Glomerular endothelial cell (primary cell): ENCODE measurements at places on chromosomes 2 and 18. TPM values are rescaled to one million over a fixed set of nuclear protein-coding genes. Genes with fewer than 3 reads are reported as not detected.

DNA sequence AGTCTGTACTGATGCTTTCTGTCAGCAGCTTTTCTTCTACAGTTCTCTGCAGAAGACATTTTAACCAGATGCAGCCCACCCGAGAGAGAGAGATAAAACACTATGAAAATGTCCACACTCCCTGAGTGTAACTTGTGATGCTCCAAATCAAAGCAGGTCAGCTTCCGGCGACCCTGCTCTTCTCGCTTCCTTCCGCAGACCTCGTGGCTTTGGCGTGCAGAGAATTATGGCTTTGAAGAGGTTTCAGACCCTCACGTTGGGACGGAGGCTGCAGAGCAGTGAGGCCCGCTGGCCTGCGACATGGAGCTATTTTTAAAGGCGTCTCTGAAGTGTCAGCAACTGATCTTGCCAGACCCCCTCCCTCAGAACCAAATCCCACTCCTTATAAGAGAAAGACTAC, 41.8 kb downstream of the TMEM163 start:
- DNase-seq: no peak

DNA sequence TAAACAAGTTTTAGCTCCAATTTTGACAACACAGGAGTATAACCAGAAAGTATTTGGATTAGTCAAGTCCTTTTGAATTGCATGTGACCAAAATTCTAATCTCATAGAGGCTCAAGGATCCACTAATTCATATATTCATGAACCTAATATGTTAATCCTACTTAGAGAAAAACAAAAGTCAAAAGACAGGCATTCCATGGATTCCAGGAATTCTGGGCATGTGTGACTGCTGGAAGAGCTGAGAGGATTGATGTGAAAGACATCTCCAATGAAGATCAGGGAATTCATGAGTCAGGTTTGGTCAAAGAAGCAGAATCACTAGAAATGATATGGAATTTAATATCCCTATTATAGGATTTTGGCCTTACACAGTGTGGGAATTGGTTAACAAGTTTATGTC, 1494.6 kb upstream of the DDX18 start:
- DNase-seq: no peak

SLC19A3 gene
- total RNA-seq: not detected in 2 replicates

DNA sequence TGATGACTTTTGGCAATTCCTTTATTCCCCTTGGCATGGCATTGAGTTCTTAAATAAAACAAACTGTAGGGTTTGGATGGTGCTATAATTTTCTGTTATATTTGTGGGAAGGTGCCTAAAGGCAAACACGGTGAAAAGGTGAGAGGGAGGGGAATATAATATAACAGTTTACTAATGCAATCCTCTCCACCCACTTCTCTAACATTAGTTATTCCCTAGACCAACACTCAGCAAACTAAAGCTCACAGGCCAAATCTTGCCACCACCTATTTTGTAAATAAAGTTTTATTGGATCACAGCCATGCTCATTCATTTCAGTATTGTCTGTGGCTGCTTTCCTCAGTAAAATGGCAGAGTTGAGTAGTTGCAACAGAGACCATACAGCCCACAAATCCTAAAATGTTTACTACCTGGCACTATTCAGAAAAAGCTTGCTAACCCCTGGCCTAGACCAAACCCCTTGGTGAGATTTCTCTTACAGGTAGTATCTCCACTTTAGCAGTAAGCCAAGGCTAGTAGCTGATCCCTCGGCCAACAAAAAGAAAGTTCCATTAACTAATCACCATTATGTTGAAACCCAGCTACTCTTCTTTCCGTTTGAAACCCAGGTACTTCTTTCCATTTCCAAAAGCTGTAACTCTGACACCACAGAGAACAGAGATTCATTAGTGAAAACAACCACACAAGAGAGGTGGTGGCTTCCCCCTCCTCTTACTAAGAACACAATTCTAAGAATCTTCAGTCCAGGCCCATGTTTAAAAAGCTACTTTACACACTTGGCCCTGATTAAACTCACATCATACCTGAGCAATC, 136.1 kb upstream of the CHAC2 start:
- DNase-seq: no peak

DNA sequence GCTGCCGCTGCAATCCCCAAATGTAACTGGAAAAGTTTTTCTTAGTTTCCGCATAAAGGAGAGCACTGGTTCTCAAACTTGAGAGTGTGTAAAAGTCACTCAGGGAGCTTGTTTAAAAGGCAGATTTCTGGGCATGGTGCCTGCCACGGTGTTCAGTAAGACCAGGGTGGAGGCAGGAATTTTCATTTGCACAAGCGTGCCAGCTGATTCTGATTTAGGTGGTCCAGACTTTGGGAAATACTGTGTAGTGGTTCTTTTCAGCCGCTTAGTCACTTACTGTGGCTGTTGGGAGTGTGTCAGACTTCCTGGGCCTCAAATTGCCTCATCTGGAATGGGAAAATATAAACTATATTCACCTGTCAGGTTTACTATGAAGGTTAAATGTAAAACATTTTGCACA, 788 bp downstream of the ARMC9 start:
- DNase-seq: no peak

- no peak for DNase-seq
These were observed 1509.0 kb downstream of the LRP1B start for GRCh38 chr2:140621583-140622362.

TMEM182 gene
- 0.10 and 2.2 TPM in 2 replicates for total RNA-seq

DNA sequence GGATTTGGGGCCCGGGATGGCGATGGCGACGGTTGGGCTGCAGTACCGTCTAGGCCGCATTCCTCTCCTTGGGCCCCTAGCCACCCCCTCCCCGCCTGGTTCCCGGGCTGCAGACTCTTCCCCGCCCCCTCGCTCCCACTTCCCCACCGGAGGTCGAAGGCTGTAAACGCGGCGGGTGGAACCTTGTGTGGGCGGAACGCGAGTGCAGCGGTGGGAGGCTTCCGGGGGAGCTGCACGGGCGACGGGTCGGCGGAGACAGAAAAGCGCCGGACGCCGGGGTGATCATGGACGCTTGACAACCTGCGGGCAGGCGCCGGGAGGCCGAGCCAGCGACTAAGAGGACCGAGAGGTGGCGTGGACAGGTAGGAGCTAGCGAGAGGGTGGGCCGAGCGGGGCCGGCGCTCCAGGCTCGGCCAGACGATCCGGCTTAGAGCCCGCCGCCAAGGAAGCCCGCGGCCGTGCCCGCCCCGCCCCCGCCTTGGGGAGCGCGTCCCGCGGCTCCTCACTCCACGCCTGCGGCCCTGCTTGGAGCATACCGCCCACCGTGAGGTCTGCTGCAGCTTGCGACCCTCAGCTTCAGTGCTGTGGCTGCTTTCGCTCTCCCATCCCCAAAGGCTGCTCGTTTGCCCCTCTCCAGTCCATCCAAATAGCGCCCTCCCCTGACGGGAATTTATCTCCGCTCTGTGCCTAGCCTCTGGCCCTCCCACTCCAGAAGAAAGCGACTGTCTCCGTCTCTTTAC, at the start of gene COPS7B:
Gene COPS7B (plus strand): TSS at position 269 of the 740 bp plus-strand sequence. CDS start 2,126 bp downstream, outside the sequence.
- no peak for DNase-seq

DNA sequence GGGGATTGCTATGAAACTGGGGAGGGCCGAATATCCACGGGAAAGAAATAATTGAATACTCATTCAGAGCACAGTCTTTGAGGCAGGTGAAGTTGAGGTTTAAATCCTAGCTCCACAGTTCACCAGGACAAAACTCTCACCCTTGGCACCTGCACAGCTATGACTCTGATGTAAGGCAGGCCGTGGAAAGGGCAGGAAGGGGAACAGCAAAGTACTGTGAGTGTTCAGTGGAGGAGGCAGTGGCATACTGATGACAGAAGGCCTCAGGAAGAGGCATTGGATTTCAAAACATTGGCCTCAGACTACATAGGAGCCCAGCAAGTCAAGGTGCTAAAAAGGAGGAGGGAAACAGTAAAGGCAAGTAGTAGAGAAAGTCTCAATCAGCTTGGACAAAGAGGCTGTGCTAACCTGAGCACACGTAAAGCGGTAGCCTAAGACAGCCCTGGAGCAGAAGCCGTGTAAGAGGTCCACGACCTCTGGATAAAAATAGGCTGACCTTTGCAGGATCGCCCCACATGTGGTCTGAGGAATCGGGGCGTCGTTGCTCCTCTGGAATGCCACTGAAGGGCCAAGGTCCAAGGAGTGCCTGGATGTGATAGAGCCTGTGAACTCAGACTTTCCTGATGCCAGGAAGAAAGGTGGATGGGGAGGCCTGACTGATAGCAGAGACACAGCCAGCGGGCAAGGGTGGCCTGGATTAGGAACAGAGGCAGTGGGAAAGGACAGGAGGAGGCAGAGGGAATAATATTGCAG, 243.6 kb downstream of the PID1 start:
- DNase-seq: no peak

DNA sequence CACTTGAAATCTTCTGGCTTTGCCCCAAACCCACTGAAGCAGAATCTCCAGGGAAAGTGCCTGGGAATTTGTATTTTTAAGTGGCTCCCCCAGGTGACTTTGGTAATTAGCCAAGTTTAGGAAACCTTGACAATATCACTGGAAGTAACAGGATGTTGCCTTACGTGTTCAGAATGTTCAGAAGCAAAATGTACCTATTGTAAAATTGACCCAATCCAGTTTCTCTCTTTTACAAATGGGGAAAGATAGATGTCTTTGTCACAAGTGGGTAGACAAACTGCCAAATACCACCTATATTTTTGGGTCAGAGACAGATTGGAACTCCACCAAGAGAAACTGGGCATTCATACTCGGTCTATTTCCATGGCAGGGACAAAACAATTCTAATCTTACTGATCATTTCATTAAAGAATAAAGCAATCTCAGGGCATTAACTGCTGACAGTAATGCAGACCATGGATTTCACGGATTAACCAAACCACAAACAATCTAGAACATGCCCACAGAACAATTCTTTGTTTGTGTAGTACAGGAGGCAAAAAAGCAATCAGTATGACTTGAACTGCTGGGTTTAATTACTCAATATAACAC, 255.8 kb downstream of the ERBB4 start:
- DNase-seq: no peak

ABCB11 gene
- 0.18 TPM in 1 of 2 replicates, not detected in the other for total RNA-seq

GRCh38 chr2:61328707-61329251, 142.1 kb downstream of the USP34 start:
- no peak for DNase-seq

- no peak for DNase-seq
These were observed 16.4 kb downstream of the MTCL1 start for GRCh38 chr18:8721716-8722115.

TNFAIP6 gene
- total RNA-seq: 0.82 TPM in 1 of 2 replicates, not detected in the other

DNA sequence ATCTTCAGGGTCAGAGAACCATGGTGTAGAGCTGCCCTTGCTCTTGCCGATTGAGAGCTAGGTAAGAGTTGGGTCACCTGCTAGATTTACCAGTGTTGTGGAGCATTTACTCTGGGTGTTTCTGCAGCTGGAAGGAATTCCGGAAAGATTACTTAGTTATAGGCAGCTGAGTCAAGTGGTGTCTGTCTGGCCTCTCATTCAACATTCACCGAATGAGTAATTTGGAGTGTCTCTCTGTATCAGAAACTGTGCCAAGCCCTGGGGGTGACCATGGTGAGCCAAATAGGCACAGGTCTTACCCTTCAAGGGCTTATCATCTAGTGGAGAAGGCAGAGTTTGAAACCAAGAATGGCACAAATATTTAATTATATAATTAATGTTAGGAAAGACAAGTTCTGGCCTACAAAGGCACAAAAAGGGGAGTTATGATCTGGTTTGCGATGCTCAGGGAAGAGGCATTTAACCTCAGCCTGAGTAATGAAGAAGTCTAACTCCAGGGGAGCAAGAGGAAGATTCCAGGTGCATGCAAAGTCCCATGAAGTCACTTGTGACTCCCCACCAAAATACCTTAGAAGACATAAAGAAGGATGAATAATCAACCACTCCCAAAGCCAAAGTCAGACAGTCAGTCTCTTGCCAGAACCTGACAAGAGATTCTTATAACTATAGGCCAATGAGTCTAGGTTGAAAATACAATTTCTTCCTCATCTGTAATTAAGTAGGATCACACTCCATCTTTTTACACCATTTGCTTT, 12.5 kb downstream of the SETBP1 start:
- no peak for DNase-seq

GRCh38 chr2:95122197-95122551, 566 bp upstream of the MRPS5 start:
- no peak for DNase-seq

IL1RL2 gene
- 0.47 TPM in 1 of 2 replicates, not detected in the other for total RNA-seq

DNA sequence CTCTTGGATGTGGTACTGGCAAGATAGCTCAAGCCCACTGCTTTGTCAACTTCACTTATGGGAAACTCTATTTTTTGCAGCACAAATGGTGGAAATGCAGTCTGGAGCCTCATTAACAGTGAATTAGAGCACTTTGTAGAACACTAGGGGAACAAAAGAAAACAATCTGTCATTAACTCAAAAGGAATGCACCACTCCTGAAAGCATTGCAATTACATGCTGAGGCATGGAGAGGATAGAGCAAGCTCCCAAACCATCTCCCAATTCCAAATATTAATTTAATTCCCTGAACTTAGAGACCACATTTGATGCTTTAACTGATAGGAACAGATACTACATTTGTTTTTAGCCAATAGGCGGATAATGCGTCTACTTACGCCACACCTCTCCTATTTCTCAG, 32.8 kb upstream of the TANC1 start:
- DNase-seq: no peak

DNA sequence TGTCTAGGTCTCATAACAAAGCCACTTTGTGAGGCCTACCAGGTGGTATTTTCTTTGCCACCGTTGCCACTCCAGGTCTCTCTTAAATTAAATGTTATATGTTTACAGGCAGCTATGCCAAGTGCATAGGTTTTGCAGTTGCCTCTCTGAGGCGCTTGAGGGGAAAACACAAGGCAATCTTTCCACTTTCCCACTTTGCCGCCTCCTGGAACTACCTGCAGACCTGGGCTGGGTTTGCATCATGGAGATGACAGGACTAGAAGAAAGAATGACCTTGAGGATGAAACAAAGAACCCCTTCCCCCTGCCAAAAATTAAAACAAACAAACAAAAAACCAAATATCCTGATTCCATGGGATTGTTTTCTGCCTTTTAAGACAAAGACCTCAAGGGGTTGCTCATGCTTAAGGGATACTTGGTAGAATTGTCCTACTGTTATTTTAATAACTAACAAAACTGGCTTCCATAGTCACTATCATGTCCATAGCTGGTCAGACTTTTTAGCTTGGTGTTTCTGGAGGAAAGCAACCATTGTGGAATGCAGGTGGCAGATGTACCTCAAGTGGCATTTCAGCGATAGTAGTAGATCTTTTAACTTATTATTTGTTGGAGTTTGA, 159.9 kb downstream of the PRPF40A start:
- no peak for DNase-seq

DNA sequence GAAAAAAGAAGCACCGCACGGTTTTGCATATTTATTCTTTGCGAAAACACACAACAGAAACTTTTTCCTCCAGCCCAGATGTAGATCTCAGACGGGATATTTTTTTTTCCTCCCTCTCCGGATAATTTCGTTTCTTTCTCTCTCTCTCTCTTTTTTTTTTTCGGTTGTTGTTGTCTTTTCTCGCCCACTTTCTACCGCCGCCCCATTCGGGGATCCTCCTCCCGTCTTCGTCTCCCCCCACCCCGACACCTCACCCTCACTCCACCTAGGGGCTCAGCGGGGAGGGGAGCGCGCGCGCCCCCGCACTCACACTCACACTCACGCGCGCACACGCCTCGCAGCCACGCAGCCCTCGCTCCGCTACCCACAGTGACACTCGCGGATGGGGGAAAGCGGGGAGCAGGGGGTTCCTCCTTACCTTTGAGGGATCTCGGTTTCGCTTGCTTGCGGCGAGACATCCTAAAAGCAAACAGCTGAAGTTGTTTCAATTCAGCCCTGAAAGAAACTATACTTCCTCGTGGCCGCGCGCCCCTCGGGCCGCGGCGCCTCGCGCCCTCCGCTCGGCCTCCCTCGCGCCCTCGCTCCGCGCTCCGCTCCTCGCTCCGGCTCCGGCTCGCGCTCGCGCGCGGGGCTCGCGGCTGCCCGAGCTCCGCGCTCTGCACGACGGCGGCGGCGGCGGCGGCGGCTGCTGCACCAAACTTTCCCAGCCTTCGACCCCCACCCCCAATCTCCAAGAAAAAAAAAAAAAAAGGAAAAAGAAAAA, 1.3 kb downstream of the ZNF521 start:
- DNase-seq: no peak

AGFG1 gene
- 62.4 and 68.7 TPM in 2 replicates for total RNA-seq
